ENCODE measurements at places on chromosomes 13 and 19.

DNA sequence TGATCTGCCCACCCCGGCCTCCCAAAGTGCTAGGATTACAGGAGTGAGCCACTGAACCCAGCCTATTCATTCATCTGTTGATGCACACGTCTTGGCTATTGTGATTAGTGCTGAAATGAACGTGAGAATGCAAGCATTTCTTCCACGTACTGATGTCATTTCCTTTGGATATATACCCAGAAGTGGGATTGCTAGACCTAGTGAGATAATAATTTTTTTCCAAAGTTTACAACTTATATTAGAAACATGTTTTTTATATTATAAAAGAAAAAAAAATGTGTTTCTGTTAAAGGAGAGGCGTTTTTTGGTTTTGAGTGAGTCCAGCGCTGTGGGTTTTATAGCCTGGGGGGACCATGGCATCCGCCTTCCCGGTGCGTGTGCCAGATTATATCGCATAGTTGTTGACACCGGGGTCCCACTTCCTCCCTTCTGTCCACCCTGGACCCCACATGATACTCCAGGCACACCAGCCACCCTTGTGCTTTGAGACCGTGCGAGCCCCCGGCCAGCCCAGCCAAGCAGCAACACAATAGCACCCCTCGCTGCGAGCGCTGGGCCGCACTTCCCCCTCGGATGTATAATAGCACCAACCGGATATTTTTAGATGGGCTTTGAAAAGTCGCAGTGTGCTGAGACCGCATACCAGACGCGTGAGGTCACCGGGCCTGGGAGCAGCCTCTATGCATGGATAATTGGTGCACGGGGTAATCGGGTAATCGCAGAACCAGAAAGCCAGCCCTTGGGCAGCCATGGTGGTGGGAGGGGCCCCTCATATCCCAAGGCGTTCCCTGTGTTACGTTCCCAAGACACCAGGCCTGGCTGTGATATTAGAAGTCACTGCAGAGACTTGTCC lies 59.6 kb downstream of the MYO9B start:
- DNase-seq = no peak

DNA sequence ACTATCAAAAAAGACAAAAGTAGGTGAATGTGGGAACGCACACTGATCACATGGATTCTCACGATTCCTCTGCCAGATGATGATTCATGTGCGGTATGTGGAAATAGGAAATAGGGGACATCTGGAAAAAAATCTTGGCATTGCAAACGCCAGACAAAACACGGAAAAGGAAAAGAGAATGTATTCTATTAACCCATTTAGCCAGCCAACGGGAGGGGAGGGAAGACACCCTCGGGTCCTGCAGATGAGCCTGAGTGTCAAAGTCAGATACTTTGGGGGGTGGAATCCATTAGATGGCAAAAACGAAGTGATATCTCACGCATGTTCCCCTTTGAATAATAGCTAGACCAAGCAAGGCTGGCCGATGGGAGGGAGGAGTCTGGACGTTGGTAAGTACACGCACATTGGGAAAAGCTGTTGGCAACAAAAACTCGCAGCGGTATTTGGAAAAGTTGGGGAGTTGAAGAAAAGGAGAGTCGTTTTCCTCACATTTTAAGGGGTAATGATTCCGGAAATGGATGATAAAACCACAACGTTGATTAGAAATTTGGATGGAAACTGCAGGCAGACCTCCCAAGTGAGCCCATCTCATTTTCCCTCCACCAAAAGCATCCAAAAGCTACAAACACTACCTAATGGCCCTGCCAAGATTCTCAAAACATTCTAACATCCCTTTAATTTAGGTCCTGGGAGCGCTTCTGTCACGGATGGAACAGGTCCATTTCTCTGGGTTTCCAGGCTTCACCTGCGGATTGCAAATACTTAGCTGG lies 73.6 kb downstream of the COL4A1 start:
- DNase-seq = no peak

DNA sequence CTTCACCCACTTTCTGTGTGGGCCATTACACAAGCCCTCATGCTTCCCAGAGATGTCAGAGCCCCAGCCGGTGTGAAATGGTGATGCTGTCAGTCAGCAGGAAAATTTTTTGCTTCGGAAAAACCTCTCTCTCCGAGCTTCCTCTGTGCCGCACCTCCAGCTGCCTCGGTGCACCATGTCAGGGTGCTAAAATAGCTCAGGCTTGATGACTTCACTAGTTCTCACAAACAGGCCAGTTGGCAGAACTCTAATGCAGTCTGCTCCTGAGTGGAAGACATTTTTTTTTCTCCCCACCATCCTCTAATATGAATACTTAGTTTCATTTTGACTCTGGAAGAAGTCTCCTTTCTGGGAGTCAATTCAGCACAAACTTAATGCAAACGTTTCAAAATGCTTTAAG lies 71.3 kb downstream of the KLF12 start:
- no peak for DNase-seq

- no peak for DNase-seq
Observed at GRCh38 chr19:45075301-45076028, 813 bp downstream of the ZNF296 start.

GRCh38 chr19:45677351-45678230 lies 9.6 kb downstream of the GIPR start:
- no peak for DNase-seq

DNA sequence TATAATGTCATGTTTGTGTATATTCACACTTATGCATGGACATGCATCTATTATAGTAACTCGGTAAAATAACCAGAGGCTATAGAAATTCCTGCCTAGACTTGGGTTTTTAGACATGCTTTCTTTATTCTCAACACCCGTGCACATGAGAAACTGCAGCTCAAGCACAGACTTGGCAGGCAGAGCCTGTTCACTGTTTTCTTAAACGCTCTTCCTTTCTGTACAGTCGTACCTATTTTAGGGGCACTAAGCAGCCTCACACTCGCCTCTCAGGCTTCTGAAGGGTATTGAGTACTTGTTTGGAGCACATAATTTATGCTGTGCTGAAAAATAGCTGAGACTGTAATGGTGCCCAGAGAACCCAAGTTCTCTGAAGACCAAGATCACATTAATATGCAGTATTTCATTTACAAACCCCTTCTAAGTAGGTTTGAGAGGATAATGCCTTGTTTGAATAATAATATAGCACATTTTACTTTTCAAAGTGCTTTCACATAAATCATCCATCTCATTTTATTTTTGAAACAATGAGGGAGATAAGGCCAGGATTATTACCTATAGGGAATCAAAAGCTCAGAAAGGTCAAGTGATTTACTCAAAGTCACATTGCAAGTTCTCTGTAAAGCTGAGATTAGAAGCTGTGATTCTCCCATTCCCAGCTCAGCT lies 429.9 kb downstream of the SPRY2 start:
- DNase-seq = no peak

GRCh38 chr13:23965346-23965745 lies 68.0 kb upstream of the C1QTNF9B start:
- DNase-seq = no peak
